Germinal center (tissue), 1 donor: ENCODE measurements at places on chromosomes 11 and 22.

- no peak for DNase-seq
Measured at GRCh38 chr22:33803371-33804282, 116.6 kb downstream of the LARGE1 start.

- no peak for DNase-seq
Measured at GRCh38 chr11:78350091-78350645, 67.5 kb downstream of the GAB2 start.

DNA sequence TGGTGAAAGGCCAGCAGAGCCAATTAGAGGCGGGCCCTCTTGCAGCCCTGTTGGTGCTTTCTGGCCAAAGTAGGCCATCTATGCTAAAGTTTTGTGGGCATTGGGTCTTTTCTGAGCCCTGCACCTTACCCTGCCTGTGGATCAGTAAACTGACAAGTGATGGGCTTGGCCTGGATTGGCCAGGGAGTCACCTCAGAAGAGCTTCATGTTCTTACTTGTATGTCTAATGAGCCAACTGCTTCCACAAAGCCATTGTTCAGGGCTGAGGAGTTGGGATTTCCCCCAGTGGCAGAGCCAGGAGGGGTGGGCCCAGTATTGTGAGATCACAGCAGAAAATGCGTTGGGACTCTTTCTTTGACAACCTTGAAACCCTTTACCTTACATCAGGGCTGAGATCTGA lies 90.4 kb downstream of the CWC15 start:
- DNase-seq = no peak

- DNase-seq = no peak
Measured at GRCh38 chr22:27068121-27068520, 410.7 kb downstream of the MIAT start.

- DNase-seq = no peak
Measured at GRCh38 chr22:37154925-37155712, 5.4 kb upstream of the IL2RB start.

- no peak for DNase-seq
Measured at GRCh38 chr22:42582987-42583386, 29.2 kb downstream of the SERHL2 start.

DNA sequence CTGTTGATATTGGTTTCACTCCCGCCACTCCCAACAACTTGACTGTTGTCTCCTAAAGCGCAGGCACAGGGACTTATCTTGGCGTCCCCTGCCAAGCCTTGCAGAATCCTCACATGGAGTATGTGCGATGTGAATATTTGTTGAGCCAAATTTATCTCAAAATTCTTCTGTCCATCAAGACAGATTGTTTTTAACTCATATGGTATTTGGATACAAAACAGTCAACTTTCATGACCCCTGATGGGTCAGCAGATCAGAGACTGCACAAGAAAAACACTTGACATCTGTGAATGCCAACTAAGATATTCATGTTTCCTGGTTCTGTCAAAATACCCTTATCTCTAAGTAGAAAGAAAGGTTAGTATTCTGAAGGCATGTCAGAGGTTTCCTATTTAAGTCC lies 221.7 kb upstream of the BLID start:
- no peak for DNase-seq

DNA sequence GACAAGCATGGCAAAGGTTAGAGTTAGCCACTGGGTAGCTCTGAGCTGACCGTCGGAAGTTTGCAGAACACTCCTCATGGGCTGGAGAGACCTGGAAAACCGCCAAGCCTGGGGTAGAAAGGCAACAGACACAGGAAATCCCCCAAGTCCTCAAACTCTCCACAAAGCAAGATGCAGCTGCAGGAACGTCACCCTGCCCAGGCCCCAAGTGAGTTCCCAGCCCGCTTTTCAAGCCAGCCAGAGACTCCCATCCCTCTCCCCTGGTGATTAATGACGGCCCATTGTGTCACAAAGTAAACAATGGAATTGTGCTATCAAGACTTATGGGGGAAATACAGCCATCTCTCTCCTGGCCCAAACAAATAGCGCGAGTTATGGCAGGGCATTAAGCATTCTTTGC lies 633.0 kb downstream of the TBC1D22A start:
- no peak for DNase-seq

- DNase-seq = no peak
Measured at GRCh38 chr11:68756171-68756766, 4.9 kb upstream of the TESMIN start.

GRCh38 chr22:17972385-17973191 lies 51.8 kb downstream of the MICAL3 start:
- no peak for DNase-seq
